ENCODE measurements at places on chromosomes 11 and 22.

- DNase-seq, result no peak
These were observed 216.4 kb upstream of the PDGFD start for GRCh38 chr11:104380358-104380757.

DNA sequence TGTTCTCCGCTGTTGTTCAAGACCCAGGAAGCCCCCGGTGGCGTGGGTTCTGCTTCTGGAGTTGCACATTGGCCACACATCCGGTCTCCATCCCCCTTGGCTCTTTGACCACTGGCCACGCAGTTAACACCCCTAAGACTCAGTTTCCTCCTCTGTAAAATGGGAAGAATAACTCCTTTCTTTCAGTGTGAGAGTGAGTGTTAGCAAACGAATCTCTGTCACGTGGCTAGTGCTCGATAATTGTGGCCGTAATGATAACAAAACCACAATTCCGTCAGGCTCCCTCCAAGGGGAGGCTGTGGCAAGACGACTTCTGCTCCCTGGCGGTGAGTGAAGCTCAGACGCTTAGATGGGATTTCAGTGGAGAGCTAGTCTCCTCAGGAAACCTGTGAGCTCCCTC is 315.2 kb upstream of the B3GAT1 start:
- no peak for DNase-seq

DNA sequence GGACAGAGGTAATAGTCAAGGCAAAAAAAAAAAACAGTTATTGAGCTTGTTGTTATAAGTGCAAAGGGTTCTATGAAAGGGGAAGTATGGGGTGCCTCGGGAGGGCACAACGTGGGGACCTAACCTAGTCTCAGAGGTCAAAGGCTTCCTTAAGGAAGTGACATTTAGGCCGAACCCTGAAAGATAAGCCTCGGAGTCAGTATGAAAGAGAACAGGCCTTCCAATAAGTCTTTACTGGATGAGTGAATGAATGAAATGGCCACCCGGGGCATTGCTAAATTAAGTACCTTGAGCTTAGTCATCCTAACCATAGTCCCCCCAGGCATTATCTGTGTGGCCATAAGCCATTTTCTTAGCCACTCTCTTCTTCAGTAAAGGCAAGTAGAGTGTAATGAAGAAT is 19.7 kb downstream of the FLI1 start:
- DNase-seq, result no peak

- DNase-seq, result no peak
These were observed 32.1 kb downstream of the FAM168A start for GRCh38 chr11:73565804-73566203.

GRCh38 chr22:38870791-38871359 is 1.1 kb downstream of the CBX6 start:
- no peak for DNase-seq

DNA sequence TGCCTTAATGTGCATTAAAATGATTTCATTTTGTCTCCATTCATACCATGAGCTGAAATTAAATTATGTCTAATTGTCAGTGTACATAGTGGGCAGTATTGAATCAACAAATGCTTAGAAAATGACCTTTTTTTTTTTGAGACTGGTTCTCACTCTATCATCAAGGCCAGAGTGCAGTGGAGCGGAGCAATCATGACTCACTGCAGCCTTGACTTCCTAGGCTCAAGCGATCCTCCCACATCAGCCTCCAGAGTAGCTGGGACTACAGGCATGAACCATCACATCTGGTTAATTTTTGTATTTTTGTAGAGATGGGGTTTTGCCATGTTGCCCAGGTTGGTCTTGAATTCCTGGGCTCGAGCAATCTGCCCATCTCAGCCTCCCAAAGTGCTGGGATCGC is 117.0 kb upstream of the BLID start:
- DNase-seq, result no peak

DNA sequence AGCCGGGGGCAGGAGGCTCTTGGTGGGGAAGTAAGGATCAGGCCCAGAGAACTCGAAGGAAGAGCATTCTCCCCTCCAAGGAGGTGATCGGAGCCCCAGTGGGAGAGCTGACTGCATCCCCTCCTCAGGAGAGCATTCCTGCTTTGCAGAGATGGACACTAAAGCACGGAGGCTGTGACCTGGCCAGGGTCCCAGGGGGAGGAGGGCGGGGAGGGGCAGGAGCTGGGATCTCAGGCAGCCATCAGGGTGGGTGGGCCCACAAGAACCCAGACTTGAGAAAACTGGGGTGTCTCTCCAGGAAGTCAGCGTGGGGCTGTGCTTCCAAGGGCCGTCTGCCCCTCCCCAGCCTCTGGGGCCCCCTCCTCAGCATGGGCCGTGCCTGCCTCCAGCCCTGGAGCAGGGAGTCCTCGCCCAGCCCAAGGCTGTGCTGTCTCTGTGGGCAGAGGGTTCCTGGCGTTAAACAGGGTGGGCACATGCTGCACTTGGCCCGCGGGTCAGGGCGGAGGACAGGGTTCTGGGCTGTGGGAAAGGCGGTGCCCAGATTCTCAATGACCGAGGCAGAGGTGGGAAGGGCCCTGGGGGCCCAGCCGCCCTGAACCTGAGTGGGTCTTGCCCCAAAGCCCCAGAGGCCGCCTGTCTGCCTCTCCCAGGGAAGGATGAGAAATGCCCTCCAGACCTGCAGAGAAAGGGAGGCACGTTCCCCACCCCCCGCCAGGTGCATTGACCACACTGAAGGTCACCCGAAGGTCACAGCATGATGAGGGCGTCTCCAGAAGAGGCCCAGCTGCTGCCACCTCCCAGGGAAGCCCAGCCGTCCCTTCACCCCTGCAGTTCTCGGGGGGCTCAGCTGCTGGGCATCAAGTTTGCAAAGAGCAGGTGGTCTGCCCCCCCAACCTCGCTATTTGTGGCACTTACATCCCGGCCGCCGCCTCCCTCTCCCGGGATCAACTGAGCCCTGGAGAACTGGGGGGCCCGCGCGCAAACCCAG is 643 bp downstream of the CEND1 start:
- no peak for DNase-seq

All from AG09309 (cell line).